ENCODE measurements at places on chromosomes 4 and X.

GRCh38 chr4:155526452-155527169 lies 140.0 kb upstream of the GUCY1A1 start:
- no peak for DNase-seq

DNA sequence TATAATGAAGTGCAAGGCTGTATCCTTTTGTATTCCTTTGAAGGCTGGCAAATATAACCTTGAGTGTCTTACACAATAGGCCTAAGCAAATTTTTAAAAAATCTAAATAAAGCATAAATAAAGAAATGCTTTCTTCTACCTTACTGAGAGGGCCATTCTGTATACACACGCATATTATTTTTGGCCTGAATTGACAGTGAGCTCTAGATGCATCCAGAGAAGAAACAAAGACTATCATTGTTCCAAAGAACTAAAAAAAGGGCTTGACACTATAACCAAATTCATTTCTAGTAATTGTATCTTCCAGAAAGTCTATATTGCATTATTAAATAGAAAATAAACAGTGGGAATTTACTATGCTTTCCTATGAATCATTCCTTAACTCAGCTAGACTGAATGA lies 100.2 kb downstream of the MAGEB17 start:
- DNase-seq, result no peak

GRCh38 chr4:87019246-87019791 lies 84.5 kb downstream of the AFF1 start:
- no peak for DNase-seq

DNA sequence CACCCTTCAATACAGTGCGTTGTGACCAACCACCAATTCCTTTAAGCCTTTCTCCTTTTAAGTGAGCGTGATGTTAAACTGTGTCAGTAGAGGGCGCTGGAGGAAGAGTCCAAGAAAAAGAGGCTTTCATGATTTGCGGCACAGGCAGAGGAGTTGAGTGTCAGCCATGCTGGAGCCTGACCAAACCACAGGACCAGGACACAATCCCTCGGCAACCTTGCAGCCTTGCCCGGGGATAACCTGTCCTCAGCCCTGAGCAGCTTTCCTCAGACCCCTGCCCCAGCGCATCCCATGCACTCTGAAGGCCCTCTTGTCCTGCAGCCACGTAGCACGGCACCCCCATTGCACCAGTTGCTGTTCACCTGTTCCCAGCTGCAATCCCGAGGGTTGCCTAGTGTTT lies 53.5 kb upstream of the SMIM31 start:
- DNase-seq, result no peak

DNA sequence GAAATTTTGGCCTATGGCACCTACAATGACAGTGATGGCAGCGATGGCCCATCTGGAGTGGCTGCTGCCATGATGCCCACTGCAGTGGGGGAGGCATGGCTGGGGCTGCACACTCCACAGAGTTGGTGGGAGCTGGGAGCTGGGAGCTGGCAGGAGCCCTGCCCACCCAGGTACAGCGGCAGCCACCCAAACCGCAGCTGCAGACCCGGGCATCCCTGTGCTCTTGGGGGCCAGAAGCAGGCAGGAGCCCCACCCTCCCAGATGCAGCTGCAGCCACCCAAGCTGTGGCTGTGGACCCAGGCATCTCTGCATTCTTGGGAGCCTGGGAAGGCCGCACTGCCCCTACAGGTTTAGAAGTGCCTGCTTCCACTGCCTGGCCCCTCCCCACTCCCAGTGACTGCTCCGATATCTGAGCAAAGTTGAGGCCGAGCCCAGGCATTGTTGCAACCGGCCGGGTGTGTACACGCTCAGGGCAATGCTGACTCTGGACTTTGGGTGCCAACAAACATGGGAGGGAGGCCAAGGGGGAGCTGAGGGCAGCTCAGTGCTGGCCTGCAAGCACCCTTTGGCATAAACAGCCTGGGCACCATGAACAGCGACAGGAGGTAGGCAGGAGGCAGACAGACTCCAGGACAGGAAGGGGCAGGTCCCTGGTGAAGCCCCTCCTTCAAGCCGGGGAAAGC lies 82.8 kb downstream of the PPP4R3C start:
- no peak for DNase-seq

DNA sequence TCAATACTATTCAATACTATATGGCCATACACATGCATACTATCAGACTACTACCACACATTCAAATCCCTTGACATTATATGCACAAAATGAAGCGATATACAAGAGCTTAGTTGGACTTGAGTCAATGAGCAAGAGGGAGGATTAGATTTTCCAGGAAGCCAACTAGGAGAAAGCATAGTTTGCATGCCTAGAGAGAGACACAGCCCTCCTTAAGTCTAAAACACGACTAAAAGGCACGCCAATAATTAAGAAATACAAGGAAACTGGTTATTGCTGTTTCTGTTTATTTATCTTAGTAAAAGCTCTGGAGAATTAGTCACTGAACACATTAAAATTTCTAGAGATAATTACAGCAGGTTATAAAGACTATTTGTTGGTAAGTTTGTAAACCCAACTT lies 21.8 kb downstream of the MBNL3 start:
- no peak for DNase-seq

GRCh38 chrX:94454159-94454558 lies 780.2 kb downstream of the FAM133A start:
- DNase-seq, result no peak

DNA sequence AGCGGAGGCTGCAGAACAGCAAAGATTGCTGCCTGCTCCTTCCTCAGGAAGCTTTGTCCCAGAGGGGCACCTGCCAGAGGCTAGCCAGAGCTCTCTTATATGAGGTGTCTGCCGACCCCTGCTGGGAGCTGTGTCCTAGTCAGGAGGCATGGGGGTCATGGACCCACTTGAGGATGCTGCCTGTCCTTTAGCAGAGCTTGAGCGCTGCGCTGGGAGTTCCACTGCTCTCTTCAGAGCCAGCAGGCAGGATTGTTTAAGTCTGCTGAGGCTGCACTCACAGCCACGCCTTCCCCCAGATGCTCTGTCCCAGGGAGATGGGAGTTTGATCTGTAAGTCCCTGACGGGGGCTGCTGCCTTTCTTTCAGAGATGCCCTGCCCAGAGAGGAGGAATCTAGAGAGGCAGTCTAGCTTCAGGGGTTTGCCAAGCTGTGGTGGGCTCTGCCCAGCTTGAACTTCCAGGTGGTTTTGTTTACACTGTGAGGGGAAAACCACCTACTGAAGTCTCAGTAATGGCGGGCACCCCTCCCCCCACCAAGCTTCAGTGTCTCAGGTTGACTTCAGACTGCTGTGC lies 10.9 kb downstream of the DCK start:
- peak; percentile 42 for DNase-seq

GRCh38 chr4:99763635-99764101 lies 53.0 kb upstream of the DAPP1 start:
- no peak for DNase-seq

- no peak for DNase-seq
These were observed 420.3 kb downstream of the MAPK10 start for GRCh38 chr4:85939595-85939994.

GRCh38 chr4:2301225-2301642 lies 39.3 kb upstream of the MXD4 start:
- DNase-seq, result no peak

DNA sequence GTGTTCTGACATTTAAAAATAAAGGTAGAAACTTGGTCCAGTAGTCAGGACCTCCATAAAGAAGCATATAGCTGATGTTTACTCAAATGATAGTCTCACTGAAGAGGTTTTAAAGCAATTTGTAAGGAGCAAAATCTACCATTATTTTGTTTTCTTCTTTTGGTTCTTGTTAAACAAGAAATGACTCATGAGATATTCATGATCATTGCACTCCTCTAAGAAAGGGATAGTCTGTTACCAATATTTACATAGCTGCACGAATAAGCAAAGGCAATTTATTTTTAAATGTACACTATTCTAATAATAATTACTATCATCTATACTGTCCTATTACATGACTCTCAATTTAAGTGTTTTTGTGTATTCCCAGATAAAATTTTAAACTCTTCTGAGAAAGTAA lies 397.9 kb downstream of the FAM47B start:
- DNase-seq, result no peak

DNA sequence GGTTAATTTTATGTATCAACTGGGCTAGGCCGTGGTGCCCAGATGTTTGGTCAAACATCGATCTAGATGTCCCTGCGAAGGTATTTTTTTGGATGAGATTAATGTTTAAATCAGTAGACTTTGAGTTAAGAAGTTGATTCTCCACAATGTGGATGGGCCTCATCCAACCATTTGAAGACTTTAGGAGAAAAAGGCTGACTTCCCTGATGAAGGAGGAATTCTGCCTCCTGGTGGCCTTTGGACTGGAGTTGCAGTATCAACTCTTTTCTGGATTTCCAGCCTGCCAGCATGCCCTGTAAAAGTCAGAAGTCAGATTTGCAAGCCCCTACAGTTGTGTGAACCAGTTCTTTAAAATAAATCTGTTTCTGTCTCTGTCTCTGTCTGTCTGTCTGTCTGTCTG lies 91.4 kb downstream of the STK32B start:
- DNase-seq, result no peak

- DNase-seq, result no peak
These were observed 7.8 kb downstream of the TAFAZZIN start for GRCh38 chrX:154419189-154419588.
